ENCODE measurements at places on chromosomes 1 and 21.

DNA sequence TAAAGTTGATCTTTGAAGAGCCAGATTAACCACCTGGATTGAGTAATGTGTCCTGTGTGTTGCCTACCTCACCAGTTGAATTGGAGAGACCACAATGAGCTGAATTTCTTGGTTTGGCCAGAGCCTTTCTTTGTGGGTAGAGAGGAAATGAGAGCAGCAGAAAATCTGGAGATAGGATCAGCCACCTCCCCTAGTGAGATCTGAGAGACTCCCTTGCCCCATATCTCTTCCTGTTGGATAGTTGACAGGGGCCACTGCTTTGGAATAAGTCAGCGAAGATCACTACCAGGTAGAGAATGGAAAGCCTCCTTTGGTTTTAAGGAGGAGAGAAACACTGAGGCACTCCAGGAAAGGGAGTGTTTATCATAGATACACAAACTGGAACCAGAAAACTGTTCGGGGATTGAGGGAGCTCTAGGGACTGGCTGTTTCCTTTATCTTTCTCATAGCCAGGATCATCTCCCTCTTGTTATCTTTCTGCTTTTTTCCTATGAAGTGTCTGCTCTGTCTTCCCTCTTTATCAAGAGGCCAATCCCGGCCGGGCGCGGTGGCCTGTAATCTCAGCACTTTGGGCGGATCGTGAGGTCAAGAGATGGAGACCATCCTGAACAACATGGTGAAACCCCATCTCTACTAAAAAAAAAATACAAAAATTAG lies 21.3 kb upstream of the ZNF326 start:
- DNase-seq, result no peak

DNA sequence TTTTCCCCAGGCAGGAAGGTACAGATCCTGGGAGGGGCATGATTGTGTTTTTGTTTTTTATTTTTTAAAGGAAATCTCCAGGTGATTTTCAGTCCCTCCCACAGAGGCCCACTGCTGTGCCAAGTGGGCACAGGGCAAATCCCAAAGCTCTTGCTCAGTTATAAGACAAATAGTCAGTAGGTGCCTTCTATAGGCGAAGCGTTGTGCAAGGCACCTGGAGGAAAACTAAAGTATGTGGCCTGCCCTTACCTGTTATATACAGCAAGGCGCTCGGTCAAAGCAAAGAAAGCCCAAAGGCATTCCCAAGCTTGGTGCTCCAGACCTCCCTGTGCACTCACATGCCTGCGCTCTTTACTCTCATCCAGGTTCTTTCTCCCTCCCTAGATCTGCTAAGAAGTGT lies 81.0 kb downstream of the KCNJ15 start:
- DNase-seq, result no peak

DNA sequence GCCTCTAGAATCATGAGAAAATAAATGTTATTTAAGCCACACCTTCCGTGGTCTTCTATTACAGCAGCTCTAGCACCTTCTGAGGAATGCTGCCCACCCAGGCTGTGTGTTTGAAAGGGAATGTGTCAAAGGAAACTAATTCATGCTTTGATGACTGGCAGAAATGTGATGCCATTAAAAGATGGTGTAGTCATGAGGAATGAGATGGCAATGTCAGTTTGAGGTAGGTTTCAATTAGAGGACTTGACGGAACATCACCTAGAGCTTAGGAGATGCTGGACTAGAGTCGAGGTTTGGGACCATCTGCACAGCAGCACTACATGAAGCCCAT lies 10.6 kb downstream of the PDZK1 start:
- DNase-seq, result no peak

GRCh38 chr1:6035303-6035702 lies 10.4 kb upstream of the KCNAB2 start:
- DNase-seq, result no peak

DNA sequence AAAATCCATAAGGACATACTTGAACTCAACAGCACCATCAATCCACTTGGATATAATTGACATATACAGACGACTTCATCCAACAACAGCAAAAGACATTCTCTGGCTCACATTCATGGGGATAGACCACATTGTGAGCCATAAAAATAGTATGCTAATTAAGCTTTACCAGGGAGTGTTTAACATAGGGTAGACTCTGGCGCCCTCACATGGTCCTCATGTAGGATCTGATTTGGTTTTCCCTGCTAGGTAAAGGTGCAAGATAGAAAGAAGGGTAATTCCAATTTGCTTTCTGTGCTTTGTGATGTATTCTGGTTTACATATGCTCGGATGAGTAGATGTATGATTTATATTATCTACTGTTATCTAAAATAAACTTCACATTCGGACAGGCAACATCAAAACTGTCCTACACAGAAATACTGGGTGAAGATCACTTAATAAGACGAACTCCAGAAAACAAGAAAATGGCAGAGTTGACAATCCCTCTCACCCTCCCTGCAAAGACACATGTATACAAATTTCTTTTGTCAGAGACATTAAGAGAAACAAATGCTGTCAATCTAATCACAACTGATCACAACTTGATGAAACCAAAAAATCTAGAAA lies 27.7 kb downstream of the CR1L start:
- no peak for DNase-seq

DNA sequence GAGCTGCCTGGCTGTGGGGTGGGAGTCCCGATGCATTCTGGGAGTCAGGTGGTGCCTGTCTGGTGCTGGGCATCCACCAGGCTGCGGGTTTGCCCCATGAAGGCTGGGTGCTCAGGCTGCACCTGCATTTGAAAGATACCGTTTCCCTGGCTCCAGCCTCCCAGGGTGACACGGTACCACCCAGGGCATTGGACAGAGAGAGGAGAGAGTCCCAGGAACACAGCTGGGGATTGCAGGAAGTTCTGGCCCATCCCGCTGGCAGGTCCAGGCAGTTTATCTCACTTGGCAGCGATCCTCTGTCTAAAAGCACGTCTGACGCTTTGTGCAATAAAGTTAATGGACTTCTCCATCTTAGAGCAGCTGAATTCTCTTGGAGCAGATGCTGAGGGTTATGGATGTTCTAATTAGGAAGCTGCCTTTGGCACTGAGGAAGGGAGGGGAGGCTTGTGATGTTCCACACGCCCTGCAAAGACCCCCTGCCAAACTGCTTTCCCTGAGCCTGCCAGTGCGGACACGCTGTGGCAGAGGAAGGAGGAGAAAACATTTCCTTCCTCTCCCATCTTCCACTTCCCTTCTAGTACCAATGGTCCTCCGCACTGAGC lies 246.9 kb downstream of the GRIK3 start:
- DNase-seq, result no peak

DNA sequence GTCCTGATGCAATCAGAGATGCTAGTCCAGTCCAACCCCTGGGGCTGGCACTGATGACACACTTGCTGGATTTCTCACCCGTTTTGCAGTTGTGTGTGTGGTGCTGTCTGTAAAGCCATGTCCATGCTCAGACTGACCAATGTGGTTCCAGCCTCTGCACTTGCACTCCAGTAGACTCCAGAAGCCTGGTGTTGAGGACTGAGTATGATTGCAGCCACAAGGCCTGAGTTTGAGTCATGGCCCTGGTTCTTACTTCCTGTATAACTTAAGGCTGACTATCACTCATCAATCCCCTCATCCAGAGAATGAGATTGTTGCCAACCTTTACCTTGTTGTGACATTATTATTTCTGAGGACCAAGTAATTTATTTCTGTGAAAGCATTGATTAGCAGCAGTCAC lies 34.8 kb upstream of the IKBKE start:
- DNase-seq, result no peak

DNA sequence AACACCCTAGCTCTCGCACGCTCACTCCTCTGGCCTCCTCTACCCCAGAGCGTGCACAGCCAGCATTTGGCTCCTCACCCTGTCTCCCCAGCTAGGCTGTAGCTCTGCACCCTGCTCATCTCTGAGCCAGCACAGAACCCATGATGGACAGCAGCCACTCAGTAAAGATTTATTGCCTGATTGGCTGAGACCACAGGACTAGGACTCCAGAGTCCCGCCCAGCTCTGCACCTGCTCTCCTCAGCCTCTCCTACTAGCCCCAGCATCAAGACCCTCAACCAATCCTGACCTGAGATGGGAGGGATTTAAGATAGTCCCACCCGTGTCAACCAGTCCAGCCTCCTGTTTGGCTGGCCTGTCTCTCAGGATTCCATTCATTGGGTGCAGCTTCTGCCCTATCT lies 9.3 kb downstream of the C1QB start:
- DNase-seq, result no peak

Measured in T1000 (cell line).